ENCODE measurements at places on chromosomes 4 and X.

- DNase-seq = no peak
These were observed 9.9 kb upstream of the SCOC start for GRCh38 chr4:140363558-140363957.

GRCh38 chr4:164997941-164998340, 20.5 kb upstream of the TRIM61 start:
- no peak for DNase-seq

DNA sequence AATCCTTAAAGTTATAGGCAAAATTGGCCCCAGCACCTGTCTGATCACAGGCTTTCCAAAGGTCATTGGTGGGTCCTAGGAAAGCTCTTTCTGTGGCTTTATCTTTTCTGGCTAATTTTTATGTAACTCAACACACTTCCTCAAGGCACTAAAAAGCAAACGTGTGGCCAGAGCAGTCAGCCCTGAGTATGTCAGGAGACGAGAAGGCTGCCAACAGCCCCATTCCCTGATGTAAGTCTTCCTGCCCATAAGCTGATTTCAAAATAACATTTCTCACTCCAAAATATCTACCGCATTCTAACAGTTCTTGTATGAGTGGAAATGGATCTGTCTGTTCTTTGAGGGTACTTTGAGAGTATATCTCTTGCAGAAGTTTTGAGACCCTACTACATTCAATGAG, 25.5 kb upstream of the FUNDC1 start:
- no peak for DNase-seq

DNA sequence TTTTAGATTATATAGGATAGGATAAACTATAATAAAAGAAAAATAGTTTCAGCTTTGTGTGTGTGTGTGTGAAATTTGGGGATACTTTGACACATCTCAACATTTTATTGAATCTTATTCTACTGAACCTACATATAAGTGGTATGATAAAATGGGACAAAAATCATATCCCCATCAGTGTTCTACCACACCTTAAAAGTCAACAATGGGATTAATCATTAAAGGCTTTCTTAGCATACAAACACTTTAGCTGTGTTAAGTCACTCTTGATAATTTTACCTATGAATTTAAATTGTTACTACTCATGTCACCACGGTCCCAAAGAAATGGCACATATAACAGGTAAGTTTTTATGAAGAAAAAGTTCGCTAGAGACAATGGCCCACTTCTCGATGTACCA, 37.7 kb upstream of the LRBA start:
- no peak for DNase-seq

DNA sequence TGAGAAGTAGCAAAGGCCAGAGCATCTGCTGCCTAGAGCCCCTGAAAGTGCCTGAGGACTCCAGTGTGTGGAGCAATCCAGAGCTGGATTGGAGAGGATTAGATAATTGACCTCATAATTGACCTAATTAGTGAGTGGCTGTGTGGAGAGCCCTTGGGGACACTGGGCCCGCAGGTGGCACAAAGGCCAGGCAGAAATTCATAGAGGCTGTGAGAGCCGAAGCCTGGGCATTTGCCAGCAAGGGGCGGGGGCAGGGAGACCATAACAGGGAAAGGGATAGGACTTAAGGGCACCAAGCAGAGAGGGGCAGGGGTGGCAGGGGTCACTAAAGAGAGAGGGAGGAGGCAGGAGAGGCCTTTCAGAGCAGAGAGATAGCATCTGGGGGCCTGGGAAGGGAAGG, 45.3 kb downstream of the EFNB1 start:
- no peak for DNase-seq

DNA sequence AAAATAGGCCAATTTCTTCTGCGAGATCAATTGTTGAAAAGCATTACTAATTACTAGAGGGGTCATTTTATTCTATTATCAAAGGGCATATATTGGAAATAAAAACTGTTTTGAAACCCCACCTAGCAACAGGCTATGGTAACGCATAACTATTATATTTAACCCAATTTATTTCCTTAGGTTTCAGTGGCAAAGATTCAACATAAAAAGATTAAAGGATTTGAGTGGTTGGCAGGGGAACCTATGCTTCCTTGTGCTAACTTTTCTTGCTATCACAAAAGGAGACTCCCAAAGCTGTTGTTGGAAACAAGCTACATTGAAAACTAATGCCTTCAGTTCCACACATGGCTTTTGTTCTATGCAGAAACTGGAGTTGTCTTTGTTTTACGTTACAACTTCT, 166.9 kb upstream of the KLF3 start:
- DNase-seq = peak; percentile 21

- DNase-seq = no peak
These were observed 29.0 kb upstream of the RAP1GDS1 start for GRCh38 chr4:98232202-98232601.

GRCh38 chrX:2452799-2453198, 48.0 kb downstream of the DHRSX start:
- DNase-seq = no peak

- DNase-seq = no peak
These were observed 6.2 kb upstream of the PCDH18 start for GRCh38 chr4:137538526-137538925.

DNA sequence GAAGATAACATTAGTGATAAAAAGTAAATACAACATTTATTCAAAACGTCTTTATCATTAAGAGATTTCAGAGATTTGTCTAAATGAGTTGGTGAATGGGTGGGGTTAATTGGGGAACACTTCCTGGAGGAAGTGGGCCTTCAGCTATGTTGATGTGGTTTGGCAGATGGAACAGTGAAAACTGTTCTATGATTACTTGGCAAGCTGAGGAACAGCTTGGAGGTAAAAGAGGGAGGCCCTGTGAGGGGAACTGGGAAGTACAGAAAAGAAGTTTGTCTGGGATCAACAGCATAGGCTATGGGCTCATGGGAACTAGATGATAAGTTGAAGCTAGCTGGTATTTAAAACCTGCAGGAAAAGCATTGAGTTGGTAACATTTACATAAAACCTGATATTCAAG, 26.0 kb downstream of the OCRL start:
- no peak for DNase-seq

GRCh38 chrX:74420196-74421035, 877 bp upstream of the SLC16A2 start:
- peak; percentile 85 for DNase-seq

- DNase-seq = peak; percentile 21
These were observed 94.6 kb downstream of the PPP3CA start for GRCh38 chr4:101252721-101253120.

DNA sequence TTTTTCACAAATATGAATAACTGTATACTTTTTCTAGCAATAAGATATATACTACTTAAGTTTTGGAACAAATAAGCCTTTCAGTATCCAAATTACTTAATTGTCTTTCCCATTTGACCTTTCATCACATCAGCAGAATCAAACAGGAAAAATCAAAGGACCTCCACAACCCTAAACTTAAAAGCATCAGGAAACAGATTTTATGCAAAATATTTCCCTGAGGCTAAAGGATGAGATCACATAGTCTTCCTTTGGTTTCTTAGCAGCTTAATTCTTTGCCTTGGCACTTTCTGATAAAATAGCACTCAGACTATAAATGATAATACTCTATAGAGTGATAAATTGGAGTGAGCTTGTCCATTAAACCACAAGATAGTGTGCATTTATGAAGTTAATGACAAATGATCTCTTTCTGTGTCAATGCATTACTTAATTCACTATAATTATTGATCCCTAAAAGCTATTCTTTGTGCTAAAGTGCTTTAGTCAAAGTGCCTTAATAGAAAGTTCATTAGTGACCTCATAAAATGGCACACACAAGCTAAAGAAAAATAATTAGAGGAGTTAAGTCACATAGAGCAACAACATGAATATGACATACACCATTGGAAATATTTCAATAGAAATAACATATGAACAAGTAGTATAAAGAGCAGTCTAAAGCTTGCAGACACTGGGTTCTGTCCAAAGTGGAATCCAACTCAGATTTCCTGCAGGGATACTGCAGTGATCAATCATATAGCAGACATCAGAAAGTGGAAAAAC, 15.7 kb upstream of the NDST3 start:
- DNase-seq = no peak

- DNase-seq = no peak
These were observed 134.0 kb downstream of the HTR2C start for GRCh38 chrX:114717921-114718320.

DNA sequence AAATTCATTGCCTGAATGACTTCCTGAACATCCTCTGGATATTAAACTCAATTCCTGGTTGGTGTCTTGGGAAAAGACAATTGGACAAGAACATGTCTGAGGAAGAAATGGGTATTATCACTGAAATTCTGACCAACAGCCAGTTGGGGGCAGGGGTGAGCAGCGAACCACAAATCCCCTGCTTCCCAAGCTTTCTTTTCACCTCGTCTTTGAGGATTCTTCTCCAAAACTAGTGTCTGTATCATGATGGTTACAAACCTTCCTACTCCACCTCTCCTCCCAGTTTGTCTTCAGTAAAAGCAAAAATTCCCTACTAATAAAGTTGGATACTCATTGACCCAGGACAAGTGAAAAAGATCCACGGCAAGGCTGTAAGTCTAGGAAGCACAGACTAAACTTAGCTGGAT, 48.3 kb upstream of the WDR1 start:
- peak; percentile 71 for DNase-seq

- no peak for DNase-seq
These were observed 134.6 kb upstream of the PDHA2 start for GRCh38 chr4:95705323-95705722.

DNA sequence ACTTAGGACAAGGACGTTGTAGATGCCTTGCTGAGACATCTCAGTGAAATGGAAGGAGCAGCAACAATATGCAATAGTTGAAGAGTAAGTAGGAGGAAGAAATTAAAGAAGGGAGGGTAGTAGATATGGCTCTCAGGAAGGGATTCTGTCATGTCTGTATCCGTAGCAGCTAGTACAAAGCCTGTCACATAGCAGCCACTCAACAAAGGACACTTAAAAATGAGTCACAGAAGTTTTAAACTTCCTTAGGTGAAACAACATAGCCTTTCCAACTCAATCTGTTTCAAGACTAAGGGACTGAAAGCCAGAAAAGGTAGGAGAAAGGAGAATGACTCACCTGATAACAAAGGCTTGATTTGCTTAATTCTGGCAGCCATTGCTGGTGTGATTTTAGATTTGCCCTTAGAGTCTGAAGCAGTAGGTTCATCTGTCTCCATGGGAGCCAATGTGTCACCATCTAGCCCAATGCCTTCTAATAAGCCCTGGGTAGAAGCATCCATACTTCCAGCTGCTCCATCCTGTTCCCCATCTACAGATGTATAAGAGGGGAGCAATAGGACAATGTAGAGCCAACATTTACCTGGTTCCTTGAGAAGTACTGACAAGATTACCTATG, 86.6 kb downstream of the HUWE1 start:
- DNase-seq = no peak

GRCh38 chr4:76434901-76435527, at the start of gene SHROOM3:
TSS of gene SHROOM3 (plus strand) at chr4:76435229. CDS start at chr4:76436053, 824 bp downstream.
- peak; percentile 84 for DNase-seq

DNA sequence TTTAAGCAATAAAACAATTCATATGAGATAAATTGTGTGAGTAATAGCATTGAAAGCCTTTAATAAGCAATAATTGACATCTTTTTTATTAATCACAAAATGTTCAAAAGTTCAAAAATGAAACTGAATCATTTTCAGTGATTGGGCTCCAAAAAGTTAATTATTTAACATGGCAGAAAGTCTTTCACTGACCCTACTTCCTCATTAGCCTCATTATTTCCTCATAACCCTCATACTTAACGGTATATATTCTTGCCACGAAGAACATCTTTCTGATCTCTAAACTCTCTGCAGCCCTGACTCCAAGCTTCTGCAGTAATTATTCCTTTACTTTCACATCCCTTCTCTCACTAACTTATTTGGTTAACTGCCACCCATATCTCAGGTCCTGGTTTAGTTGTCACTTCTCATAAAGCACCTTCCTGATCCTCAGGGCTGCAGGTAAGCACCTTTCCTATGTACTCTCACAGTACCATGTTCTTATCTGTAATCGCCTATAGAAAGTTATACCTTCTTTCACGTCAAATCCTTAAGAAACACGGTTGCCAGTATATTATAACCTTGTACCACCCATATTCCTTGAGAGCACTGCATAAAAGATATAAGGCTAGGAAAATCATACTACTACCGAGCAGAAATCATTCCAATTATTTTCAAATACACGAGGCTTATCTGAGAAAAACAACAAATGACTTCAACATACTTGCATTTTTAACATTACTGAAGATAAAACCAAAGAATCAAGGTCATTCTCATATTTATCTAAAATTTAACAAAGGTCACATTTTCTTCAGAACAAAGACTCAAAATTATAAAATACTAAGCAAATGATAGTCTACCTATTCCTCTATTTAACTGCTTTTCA, 72.2 kb downstream of the PPP3CA start:
- no peak for DNase-seq

DNA sequence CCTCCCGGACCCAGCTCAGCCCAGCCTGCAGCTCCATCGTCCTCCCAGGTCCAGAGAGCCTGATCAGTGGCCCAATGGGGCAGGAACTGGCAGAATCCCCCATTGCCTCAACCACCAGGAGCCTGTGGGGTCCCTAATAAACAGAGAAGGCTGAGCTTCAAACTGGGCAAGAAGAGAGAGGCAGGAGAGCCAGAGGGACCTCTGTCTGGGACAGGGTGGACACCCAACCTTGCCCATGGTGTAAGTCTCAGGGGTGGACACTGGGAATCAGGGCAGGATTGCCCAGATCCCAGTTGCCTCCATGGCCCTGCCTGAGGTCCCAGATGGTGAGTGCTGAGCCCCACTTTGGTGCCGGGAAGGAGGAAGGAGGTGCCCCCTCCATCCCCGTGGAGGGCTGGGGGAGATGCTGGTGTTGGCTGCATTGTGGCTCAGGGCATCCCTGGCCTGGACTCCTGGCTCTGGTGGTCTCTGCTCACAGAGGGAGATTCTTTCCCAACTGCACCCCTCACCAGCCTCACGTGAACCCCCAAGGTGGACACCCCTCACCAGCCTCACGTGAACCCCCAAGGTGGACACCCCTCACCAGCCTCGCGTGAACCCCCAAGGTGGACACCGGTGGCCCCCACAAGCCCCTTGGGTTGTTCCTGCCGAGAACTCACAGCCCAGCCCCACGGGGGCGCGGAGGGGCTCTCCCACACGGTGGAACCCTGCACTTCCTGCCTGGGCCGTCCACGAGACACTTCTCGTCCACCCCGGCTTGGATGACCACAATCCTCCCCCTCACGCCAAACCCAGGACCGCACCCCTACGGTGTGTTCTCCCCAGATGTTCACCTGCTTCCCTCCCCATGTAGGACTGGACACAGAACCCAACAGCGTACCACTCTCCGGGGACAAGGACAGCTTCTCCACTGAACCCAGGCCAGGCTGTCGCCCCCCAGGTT, 5.4 kb downstream of the CPLX1 start:
- DNase-seq = no peak

DNA sequence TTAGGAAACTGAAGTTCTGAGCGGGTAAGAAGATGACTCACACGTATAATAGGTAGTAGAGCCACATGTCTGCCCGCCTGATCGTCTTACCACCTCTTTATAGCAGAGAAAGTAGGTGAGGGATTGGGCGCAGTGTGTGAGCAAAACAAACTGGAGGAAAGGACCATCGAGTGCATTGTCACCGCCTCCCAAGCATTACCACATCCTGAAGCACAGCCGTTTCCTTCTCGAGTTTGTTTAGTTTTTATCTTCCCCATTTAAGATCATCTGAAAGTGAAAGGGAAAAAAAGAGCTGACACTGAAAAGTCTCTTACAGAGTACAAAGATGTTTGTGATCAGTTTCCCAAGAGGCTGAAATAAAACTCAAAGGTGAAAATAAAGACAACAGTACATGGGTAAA, 14.8 kb downstream of the PDK3 start:
- DNase-seq = no peak

Data from eye (tissue), 1 donor.